ENCODE measurements at places on chromosomes 2 and 18.

- DNase-seq: no peak
Observed at GRCh38 chr18:73696698-73697097, 450.9 kb downstream of the FBXO15 start.

DNA sequence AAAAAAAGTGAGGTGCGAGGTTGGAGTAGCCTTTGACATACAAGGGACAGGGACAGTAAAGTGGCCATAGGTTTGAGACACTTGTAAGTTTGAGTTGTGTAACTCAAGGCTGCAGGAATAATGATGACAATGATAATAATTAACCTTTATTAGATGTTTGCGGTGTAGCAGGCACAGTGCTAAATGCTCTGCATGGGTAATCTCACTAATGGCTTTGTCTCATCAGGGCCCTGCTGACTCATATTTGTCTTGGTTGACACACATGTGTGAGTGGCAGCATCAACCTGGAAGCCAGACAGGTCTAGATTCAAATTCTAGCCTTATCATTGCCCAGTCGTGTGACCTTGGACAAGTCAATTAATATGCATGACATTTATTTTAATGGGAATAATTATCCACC is 126.2 kb downstream of the FSHR start:
- DNase-seq: no peak

DNA sequence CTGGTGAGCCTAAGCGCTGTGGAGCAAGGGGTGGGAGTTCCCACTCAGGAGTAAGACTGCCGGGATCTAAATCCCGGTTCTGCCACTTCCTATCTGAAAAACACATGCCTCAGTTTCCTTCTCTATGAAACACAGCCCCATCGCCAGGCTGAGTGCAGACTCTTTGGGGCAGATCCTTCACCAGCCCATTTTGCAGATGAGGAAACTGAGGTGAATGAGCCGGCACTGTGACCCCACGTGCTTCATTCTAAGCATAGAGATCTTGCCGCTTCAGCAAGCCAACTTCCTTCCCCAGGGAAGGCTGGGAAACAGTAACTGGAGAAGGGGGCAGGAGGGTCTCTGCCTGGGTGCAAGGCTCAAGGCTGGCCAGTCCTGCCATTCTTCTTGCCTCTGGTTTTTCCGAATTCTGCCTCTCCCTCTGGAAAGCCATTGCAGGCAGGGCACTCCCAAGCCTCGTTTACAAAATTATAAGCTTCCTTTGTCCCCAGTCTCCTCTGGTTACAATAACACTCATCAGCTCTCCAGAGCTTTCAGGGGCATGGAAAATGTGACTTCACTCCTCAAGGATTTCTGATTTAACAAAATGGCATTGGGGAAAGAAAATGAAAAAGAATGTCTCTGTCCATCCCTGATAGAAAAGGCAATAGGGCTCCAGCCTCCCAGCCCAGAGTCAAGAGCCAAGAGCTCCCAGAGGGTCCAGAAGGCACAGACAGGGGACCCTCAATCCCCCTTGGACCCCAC is 249.2 kb downstream of the TNS1 start:
- DNase-seq: no peak

DNA sequence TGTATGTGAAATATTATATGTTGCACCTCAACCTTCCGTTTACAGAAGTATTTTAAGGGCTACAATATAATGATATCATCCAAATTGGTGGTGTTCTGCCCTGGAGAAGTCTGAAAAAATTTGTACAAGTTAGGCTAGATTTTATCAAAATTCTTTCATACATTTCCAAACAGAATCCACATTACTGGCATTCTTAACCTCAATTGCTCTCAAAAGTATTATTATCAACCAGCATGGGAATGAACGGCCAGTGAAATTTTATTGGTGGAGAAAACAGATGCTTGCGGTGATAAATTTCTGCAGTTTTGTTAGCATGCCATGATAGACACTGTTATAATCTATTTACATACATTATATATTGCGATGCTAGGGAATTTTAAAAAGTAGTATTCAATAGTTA is 88.3 kb upstream of the TFPI start:
- DNase-seq: no peak

- no peak for DNase-seq
Observed at GRCh38 chr2:218895759-218896500, 15.3 kb downstream of the WNT10A start.

DNA sequence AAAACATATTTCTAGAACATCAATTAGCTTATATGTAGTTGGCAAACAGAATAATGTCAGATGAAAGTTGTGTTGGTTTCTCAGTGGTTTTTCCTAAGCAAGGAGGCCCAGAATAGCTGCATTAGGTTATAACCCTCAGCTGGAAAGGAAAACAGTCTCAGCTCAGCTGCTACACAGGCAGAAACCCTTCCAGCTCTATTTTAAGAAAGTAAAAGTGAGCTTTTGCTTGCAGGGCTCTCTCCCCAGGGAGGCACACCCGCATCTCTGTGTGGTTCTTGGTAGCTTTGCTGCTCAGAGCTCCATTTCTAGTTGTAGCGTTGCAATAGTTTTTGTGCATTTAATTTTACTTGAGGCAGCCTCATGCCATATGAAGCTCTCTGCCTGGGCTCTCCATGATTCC is 54.6 kb downstream of the PIKFYVE start:
- no peak for DNase-seq

DNA sequence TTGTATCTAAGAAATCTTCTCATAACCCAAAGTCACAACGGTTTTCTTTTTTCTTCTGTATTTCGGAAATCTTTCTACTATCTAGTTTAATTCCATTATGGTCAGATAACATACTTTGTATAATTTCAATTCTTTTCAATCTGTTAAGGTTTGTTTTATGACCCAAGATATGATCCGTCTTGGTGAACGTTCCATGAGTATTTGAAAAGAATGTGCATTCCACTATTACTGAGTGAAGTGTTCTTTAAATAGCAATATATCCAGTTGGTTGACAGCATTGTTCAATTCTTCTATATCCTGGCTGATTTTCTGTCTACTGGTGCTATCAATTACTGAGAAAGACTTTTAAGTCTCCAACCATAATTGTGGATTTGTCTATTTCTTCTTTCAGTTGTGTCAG is 414.5 kb downstream of the TNS1 start:
- no peak for DNase-seq

GRCh38 chr2:239704737-239705136 is 303.9 kb upstream of the HDAC4 start:
- DNase-seq: no peak

- no peak for DNase-seq
Observed at GRCh38 chr2:9648821-9649220, 18.0 kb upstream of the YWHAQ start.

DNA sequence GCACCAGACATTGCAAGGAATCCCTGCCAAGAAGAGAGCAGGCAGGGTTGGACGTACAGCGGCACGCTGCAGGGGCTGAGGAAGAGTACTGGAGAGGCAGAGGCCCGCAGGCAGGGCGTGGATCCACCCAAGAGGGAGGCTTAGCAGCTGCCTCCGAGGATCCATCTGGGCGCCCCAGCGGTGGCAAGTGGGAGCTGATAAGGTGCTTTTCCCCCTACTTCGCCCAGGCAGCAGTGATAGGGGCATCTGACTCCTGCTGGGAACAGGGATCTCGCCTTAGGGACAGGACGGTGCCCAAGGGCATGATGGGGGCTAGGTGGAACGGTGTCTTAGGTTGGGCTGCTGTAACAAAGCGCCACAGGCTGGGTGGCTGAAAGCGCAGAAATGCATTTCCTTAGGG is 67.4 kb upstream of the HS6ST1 start:
- no peak for DNase-seq

GRCh38 chr18:2223849-2224248 is 347.5 kb downstream of the METTL4 start:
- no peak for DNase-seq

DNA sequence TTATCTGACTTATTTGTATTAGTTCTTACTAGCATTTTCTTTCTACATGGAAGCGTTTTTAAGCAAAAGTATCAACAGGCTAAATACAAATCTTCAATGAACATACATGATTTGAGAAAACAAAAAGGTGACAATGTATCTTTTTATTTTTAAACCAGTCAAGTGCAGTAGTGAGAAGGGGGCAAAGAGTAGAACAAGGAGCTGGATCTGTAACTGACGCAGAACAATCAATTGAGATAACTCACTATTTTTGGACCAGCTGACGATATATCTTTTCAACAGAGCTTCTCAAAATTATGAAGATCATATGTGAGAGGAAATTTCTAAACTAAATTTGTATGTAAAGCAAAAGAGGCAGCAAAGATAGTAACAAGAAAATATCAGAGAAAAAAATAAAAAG is 15.5 kb downstream of the NCKAP1 start:
- DNase-seq: no peak

DNA sequence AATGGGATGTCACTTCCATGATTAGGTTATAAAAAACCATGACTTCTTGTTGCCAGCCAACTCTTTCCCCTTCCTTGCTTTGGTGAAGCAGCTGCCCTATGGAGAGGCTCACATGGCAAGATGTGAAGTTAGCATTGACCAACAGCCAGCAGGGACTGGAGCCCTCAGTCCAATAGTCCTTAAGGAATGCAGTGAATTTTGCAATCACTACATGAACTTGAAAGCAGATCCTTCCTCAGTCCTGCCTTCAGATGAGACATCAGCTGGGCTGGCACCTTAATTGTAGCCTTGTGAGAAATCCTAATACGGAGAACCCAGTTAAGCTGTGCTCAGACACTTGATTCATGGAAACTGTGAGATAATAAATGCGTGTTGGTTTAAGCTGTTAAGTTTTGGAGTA is 61.8 kb downstream of the ATP8B1 start:
- DNase-seq: no peak

DNA sequence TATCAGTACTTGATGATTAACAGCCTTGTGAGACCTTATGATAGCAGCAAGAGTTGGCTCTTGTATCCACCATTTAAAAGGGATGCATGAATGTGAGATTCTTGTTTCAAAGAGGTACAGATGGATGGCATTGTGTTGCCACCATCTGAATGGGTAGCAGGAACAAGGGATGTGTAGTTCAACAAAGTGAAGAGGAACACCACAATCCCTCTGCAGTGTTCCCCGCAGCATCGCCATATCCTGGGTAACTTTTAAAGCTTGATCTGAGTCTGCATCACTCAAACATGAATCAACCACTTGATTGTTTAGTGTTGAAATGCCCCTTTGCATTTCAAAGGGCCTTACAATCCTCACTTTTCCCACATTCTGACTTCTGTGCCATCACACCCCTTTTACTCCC is 106.7 kb downstream of the SS18 start:
- no peak for DNase-seq

DNA sequence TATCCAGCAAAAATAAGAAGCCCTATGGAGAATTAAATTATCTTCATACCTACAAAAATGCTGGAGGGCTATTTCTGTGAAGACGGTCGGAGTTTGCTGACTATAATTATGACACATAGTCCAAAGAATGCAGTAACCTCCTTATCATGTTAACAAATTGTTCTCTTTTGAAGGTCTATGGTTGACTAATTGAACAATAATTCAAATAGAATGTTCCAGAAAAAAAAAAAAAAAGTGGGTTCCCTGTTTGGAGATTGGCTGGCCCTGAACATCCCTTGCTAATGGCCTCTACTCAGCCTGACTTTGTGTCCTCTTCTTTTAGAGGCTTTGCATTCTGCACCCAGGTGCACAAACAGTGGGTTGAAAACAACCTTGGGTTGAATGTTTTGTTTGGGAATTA is 82.8 kb upstream of the CCBE1 start:
- no peak for DNase-seq

DNA sequence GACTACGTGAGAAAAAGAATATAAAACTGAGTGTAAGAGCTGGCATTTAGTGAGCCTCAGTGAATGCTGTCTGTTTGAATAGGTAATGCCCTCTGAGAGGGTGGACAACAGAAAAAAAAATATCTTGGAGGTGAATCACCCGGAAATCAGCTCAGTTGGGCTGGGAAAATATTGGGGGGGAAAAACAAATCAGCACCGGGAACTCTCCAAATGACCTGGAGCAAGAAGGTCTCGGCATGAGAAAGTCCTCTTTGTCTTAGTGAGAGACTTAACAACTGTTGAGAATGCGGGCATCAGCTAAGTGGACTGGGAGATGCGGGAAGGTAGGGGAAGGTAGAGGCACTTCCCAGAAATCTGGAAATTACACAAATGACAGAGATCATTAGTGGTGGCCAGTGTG is 109.4 kb upstream of the POU3F3 start:
- DNase-seq: no peak

DNA sequence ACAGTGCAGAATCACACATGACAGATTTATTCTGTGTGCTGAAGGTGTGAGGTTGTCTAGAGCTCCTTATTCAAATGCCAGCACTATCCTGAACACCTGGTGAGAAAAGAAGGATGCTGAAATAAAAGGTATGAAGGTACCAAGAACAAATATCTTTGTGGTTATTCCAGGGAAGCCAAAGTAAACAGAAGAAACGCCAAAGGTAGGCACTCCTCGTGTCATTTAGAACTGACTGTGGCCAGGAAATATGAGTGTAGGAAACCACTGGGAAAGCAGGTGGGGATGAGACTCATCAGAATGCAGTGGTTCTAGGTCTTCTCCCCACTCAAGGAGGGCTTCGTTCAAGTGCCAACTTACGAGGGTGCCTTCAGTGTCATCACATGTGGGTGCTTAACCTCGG is 80.8 kb downstream of the KIF5C start:
- DNase-seq: no peak

- no peak for DNase-seq
Observed at GRCh38 chr2:9472511-9472910, 1.8 kb upstream of the IAH1 start.

GRCh38 chr2:160399880-160400279 is 93.7 kb downstream of the RBMS1 start:
- no peak for DNase-seq

DNA sequence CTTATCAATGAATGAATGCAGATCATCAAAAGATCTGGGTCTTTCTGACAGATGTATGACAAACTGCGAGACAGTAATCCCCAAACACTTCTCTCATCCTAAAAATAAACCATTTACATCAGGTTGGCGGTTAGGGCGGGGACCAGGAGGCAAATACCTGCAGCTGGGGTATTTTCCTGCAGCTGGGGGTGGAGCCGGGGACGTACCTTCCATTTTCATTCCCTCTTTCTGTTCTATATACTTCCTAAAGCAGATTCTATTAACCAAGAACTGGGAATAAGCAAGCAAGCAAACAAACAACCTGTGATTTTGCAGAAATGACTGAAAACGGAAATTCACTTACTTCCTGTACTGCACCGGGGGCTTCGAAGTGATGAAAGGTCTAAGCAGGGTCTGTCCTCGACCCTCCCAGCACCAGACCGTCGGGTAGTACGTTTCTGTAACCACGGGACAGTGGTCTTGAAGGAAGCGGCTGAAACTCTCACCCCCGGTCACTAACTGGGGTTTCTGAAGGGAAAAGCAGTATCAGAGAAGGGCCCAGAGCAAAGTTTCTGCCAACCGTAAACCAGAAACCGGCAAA is 1.2 kb downstream of the ABHD3 start:
- DNase-seq: no peak

DNA sequence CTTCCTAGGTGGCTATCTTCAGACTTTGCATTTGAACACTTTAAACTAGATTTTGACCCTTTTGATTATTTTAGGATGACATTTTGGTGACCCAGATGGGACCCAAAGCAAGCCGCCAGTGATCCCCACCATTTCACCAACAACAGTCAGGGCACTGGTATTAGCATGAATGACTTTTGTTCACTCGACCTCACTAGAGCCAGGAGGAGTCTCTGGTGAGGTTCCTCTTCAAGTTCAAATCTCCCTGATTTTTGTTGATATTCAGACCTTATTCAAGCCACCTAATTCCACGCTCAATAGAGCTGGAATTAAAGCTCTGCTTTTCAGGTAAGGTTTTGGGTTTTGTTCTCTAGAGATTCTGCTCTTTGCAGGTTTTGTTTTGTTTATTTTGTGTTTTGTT is 202.3 kb downstream of the MREG start:
- no peak for DNase-seq

GRCh38 chr2:233435436-233436190 is 81.3 kb downstream of the DGKD start:
- DNase-seq: no peak

- DNase-seq: no peak
Observed at GRCh38 chr2:52976143-52976949, 791.3 kb upstream of the CHAC2 start.

Data from stimulated activated CD4-positive, alpha-beta T cell treated with anti-CD3 and anti-CD28 coated beads, Interleukin-15, amount 100 ng/mL, for 1 hour (primary cell).